Colonic mucosa (tissue), 4 donors: ENCODE measurements at places on chromosomes 11 and 22. TPM values are rescaled to one million over a fixed set of nuclear protein-coding genes. Genes with fewer than 3 reads are reported as not detected.

- DNase-seq = no peak
- H3K27me3 ChIP-seq = no peaks in the 10 kb centered on the region
- no peak overlapping the region for H3K4me3 ChIP-seq
- no peaks in the 10 kb centered on the region for H3K36me3 ChIP-seq
Observed at GRCh38 chr11:105456950-105457349, 152.9 kb upstream of the GRIA4 start.

GRCh38 chr22:39276440-39277141 lies 31.8 kb upstream of the PDGFB start:
- no peak overlapping the region for H3K27ac ChIP-seq
- no peaks in the 10 kb centered on the region for H3K27me3 ChIP-seq

DNA sequence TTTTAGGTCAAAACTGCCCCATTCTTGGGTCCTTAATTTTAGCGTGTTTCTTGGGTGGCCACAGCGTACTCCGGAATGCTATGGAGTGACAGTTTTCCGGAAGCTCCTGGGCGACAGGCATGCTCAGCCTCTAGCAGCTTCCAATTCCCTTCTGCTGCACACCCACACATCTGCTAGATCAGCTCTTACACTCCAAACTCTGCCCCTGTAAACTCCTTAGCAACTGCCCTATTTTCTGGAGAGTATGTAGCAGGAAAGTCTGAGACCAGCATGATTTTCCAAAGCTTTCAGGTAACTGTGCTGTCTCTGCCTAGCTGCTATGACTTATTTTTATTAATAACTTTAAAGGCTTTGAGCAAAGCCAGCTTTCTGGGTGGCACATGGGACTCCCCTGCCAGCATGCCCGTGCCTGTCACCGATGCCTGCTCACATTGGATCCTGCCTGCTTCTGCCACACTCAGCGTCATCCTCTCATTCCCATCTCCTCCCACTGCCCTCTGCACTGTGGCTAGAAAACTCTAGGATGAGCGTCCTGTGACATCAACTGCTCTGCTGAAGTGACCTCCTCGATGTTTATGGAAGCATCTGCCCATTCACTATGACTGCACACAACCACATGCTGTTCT lies 17.3 kb downstream of the TOLLIP start:
- H3K27me3 ChIP-seq = no peaks in the 10 kb centered on the region
- DNase-seq = no peak
- H3K4me1 ChIP-seq = no peaks in the 10 kb centered on the region
- no peak overlapping the region for H3K4me3 ChIP-seq
- no peak overlapping the region for H3K27ac ChIP-seq
- H3K36me3 ChIP-seq = peaks cover 18% of the 10 kb centered on the region

DNA sequence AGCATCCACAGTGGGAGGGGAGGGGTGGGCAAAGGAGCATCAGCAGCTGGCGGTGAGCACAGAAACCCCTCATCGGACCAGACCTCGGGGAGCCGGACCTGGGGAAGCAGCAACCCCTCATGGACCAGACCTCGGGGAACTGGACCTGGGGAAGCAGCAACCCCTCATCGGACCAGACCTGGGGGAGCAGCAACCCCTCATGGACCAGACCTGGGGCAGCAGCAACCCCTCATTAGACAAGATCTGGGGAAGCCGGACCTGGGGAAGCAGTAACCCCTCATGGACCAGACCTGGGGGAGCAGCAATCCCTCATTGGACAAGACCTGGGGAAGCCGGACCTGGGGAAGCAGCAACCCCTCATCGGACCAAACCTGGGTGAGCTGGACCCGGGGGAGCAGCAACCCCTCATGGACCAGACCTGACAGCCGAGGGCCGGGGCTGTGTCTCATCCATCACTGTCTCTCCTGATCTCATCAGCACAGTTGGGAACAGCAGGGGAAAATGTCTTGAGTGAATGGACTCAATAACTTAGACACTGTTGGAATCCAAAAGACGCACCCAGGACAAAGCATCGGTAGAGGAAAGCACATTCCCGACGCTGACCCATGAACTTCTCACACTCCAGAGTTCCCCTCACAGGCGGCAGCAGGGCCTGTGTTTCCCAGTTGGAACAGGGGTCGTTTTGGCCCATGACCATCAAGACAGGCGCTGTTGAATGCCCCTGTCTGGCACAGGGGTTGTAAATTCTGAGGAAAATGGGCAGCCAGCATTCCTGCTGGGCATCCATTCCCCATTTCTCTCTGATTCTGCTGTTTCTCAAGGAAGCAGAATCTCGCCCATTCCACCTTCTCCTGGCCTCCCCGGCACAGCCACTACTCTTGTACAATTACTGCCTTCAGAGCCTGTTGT lies 1494.6 kb downstream of the TBC1D22A start:
- no peaks in the 10 kb centered on the region for H3K36me3 ChIP-seq
- H3K4me3 ChIP-seq = no peak overlapping the region
- no peaks in the 10 kb centered on the region for H3K27me3 ChIP-seq
- H3K4me1 ChIP-seq = no peaks in the 10 kb centered on the region
- no peak overlapping the region for H3K27ac ChIP-seq
- DNase-seq = no peak

- peak overlapping the region; percentile 8 for H3K4me3 ChIP-seq
- no peaks in the 10 kb centered on the region for H3K27me3 ChIP-seq
- H3K4me1 ChIP-seq = peaks cover 41% of the 10 kb centered on the region
- peak overlapping the region; percentile 95 for H3K27ac ChIP-seq
Observed at GRCh38 chr11:613369-613968, 2.3 kb downstream of the IRF7 start.

DNA sequence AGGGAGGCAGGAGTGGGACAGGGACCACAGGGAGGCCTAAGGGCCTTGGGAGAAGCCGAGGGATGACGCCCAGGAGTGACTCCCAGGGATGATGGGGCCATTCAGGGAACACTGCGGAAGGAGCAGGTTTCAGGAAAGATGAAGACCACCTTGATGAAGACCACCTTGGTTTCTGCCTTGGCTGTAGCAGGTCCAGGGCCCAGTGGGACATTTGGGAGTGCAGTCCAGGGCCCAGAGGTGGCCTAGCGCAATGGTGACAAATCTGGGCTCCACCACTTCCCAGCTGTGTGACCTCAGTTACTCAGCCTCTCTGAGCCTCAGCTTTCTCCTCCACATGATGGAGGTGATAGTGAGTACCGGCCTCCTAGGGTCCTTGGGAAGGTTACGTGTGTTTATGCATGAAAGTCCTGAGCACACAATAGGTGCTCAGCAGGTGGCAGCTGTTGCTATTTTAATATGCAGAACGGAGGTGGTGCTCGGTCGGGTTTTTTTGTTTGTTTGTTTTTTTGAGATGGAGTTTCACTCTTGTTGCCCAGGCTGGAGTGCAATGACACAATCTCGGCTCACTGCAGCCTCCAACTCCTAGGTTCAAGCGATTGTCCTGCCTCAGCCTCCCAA lies 770 bp downstream of the TSGA10IP start:
- no peaks in the 10 kb centered on the region for H3K4me1 ChIP-seq
- no peak for DNase-seq
- no peak overlapping the region for H3K4me3 ChIP-seq
- H3K36me3 ChIP-seq = no peaks in the 10 kb centered on the region
- no peaks in the 10 kb centered on the region for H3K27me3 ChIP-seq

- H3K27ac ChIP-seq = peak overlapping the region; percentile 17
- no peaks in the 10 kb centered on the region for H3K4me1 ChIP-seq
- H3K4me3 ChIP-seq = no peak overlapping the region
- H3K36me3 ChIP-seq = no peaks in the 10 kb centered on the region
Observed at GRCh38 chr22:40666151-40666848, 13.0 kb upstream of the MCHR1 start.

DNA sequence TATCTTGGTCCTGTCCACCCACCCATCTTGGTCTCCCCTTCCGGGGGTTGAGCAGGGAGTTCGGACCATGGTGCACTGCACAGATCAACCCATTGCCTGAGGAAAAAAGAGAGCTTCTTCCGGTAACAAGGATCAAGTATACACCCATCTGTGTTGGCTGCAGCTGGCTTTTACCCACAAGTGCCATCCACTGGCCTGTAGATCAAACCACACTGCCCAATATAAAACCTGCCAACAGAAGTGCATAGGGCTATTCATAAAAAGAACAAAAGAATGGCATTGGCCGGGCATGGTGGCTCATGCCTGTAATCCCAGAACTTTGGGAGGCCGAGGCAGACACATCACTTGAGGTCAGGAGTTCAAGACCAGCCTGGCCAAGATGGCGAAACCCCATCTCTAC lies 94.5 kb downstream of the ZC3H12C start:
- no peak for DNase-seq
- no peak overlapping the region for H3K4me3 ChIP-seq
- no peak overlapping the region for H3K27ac ChIP-seq
- H3K36me3 ChIP-seq = no peaks in the 10 kb centered on the region
- no peaks in the 10 kb centered on the region for H3K4me1 ChIP-seq

DNA sequence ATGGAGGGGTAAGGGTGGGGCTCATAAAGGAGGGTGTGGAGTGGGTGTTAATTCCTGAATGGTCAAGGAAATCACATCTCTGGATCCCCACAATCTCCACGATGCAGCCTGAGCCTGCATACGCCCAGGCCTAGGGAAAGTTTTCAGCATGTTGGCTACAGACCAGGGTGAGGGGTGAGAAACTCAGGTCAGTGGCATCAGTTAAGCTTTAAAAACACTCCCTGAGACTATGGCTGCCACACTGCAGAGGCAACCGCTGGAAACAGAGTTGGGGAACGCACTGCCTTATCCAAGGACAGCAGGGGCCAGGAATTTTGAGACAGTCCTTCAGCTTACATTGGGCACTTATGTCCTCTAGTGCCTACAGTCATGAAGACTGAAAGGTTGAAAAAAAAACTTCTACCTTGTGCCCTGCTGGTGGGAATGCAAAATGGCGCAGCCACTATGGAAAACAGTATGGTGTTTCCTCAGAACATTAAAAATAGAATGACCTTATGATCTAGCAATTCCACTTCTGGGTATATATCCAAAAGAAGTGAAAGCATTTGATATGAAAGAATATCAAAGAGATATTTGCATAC lies 19.7 kb downstream of the DKK3 start:
- no peak overlapping the region for H3K27ac ChIP-seq
- no peaks in the 10 kb centered on the region for H3K36me3 ChIP-seq
- no peaks in the 10 kb centered on the region for H3K4me1 ChIP-seq
- H3K27me3 ChIP-seq = no peaks in the 10 kb centered on the region
- no peak overlapping the region for H3K4me3 ChIP-seq

DNA sequence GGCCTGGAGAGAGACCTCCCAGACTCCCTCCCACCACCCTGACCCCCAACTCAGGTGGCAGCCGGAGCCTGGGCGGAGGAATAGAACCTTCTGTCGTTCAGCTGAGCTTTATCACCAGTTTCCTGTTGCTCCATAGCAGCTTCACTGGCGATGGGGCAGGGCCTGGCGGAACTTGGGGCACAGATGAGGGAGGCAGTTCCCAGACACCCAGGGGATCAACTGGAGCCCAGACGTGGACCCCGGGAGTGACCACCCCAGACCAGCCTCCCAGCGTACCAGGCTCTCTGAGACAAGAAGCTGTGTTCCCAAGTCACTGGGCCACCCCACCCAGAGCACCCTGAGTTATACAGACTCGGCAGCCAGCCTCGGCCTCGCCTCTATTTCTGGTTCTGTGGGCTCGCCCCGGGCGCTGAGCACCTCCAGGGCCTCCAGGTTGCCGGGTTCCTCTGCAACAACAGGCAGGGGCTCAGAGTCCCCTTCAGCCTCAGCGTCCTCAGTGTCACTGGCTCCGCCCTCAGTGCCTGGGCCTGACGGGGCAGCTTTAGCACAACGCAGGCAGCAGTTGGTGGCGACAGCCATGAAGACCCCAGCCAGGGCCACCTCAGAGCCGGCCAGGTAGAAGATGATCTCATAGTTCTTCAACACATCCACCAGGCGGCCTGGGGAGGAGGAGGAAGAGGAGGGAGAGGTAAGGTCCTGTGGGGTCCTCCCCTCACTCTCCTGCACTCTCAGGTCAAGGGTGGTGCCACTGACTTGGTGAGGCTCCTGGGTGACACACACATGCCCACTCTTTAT lies 5.7 kb downstream of the SLC16A8 start:
- H3K4me1 ChIP-seq = peaks cover 6% of the 10 kb centered on the region
- H3K36me3 ChIP-seq = no peaks in the 10 kb centered on the region
- DNase-seq = no peak
- peaks cover 21% of the 10 kb centered on the region for H3K27me3 ChIP-seq
- H3K4me3 ChIP-seq = no peak overlapping the region

DNA sequence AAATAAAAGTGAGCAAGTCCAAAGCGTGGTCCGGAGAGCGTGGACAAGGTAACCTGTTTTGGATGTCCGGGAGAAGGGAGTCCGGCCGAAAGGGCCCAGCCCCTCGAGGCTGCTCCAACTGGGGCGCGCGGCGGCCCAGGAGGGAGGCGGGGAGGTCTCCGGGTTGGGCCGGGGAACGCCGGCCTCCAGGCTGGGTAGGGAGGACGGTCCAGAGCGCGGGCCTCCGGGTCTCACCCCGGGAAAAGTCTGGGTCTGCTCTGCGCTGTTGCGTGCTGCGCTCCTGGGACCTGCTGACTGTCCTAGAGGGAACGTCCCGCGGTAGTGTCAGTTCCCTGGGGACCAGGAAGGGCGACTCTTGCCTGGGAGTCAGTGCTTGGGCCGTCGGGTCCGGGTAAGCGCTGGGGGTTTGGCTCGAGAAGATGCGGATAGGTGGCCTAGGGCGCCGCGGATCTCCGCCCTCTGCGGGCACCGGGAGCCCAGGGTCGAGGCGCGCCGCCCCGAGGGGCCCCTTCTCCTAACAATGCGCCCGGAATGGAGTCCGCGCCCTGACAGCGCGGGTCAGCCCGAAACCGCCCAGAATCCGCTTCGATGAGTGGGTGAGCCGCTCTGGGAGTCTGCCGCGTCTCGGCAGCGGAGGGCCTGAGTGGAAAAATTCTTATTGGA lies 988 bp upstream of the FLI1 start:
- H3K36me3 ChIP-seq = no peaks in the 10 kb centered on the region
- H3K27ac ChIP-seq = peak overlapping the region; percentile 80
- H3K27me3 ChIP-seq = peaks cover 69% of the 10 kb centered on the region
- no peaks in the 10 kb centered on the region for H3K4me1 ChIP-seq

- H3K27me3 ChIP-seq = no peaks in the 10 kb centered on the region
- no peak overlapping the region for H3K27ac ChIP-seq
- H3K36me3 ChIP-seq = no peaks in the 10 kb centered on the region
- H3K4me3 ChIP-seq = no peak overlapping the region
Observed at GRCh38 chr11:100691896-100692653, 5.0 kb downstream of the ARHGAP42 start.

MUC5B gene
- 285 TPM for total RNA-seq

RAB39A gene
- total RNA-seq = 1.2 TPM

CASP5 gene
- total RNA-seq = 47.3 TPM

PISD gene
- total RNA-seq = 48.1 TPM

ROBO4 gene
- 5.0 TPM for total RNA-seq

TBX1 gene
- 0.80 TPM for total RNA-seq
